ENCODE measurements at places on chromosomes 1 and 21.

- no peak for DNase-seq
Observed at GRCh38 chr1:5576673-5577065, 415.6 kb downstream of the NPHP4 start.

DNA sequence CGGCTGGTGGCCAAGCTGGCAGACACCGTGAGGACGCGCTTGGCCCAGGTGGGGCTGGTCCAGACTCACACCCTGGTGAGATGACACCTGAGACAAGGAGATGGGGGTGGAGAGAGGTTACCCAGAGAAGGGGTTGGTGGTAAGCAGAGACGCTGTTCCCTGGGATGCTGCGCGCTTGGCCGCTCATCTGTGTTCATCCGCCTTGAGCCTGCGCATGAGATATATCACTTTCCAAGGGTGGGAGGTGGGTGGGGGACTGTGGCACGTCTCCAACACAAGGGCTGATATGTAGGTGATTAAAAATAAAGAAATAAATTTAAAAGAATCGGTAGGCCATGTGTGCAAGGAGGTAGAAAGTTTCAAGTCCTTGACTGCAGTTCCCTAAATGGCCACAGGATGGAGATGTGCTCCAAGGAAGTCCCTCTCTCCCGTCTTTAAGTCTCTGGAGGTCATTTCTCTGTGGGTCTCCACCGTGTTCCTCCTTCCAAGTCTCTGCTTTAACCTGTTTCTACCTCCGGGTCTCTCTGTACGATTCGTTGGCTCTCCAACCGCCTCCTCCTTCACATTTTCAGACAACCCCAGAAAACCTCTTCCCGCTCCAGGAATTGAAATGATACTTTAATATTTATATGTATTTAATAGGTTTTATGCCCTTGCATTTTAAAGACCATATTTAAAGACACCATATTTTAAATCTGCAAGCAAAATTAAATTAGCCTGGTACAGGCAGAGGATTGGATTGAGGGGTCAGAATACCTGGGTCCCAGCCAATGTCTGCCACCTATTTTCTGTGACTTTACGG, 4.5 kb downstream of the TTC24 start:
- DNase-seq, result peak; percentile 76

DNA sequence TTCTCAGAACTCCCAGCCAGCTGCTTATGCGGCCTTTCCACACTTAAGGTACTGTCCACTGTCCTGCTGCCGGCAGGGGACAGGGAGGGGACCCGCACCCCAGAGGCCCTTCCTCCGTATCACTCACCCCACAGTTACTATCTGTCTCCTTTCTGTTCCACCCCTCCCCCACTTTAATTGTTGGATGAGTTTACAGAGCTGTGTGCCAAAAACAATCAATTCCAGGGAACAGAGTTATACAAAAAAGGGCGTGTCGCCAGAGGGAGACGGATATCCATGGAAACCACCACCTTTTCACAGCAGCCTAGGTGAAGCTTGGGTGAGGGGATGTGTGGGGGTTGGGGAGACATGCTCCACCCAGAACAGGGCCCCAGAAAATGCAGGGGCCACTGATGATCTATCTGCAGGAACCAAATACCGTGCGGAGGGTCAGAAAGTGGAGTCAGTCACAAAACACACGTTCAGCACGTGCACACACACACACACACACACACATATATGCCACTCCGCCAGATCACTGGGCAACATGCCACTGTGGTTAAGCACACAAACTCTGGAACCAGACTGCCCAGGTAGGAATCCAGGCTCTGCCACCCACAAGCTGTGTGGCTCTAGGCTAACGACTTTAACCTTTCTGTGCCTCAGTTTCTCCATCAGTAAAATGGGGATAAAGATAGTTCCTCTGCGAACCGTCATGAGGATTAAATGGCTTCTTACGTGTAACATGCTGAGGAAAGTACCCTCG, 30.5 kb downstream of the CASZ1 start:
- DNase-seq, result no peak

- no peak for DNase-seq
Observed at GRCh38 chr21:35211782-35212181, 162.7 kb upstream of the RUNX1 start.

DNA sequence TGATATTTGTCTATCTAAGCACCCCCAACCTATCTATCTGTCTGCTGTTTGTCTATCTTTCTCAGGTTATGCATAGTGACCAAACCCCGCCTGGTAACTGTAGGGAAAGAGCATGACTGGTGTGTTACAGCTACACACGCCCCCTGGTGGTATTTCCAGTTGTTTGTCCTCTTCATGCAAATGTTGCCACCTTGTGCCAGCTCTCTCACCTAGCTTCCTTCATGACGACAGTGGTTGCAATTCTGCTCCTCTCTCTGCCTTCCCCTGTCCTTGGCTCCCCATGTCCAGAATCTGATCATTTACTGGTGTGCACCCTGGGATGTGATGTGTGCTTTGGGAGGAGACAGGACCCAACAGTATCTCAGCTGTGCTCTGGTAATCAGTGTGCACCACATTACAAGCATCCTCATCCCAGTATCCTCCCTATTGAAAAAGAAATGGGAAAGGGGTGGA, 8.1 kb upstream of the INKA2 start:
- DNase-seq, result peak; percentile 50

- no peak for DNase-seq
Observed at GRCh38 chr1:36562181-36562685, 79.5 kb upstream of the CSF3R start.

DNA sequence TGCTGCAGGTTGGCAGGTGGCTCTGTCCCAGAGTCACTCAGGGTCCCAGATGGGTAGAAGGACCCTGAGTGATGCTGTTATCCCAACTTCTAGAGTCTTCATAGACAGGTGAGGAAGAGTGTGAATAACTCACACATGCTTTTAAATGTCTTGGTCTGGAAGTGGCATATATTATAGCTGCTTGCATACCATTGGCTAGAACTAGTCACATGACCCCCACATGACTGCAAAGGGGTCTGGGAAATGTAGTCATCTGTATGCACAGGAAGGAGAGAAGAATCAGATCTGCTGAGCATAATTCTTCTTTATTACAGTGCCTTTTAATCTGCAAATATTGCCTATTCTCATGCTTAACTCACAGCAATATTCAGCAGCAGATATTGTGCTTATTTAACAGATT, 28.2 kb upstream of the KLHDC7A start:
- no peak for DNase-seq

DNA sequence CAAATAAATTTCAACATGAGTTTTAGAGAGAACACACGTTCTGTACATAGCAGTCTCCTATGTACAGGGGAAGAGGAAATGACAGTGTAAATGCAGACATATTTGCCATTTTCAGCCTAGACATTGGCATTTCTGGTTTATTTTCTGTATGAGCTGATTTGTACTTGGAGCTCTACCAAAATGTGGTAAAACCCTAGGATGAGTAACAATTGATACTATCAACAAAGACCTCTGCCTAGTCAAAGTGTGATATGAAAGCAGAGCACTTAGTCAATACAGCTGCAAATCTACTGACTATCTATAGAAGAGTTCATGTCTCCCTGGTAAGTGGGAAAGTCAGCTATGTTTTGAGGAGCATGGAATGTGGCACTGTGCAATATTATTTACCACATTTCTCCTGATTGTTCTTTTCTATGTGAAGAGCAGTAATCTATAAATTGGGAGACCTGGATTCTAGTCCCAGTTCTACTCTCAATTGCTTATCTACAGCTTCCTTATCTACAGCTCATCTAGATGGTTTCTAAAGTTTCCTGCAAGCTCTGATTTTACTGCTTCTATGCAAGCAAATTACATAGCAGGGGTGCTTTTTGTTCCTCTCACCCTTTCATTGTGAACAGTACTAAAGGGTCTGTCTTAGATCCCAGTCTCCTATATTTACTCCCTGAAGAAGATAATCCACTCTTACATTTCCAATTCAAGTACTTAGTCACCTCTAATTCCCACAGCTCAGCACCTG, 334.2 kb downstream of the NTNG1 start:
- DNase-seq, result no peak

DNA sequence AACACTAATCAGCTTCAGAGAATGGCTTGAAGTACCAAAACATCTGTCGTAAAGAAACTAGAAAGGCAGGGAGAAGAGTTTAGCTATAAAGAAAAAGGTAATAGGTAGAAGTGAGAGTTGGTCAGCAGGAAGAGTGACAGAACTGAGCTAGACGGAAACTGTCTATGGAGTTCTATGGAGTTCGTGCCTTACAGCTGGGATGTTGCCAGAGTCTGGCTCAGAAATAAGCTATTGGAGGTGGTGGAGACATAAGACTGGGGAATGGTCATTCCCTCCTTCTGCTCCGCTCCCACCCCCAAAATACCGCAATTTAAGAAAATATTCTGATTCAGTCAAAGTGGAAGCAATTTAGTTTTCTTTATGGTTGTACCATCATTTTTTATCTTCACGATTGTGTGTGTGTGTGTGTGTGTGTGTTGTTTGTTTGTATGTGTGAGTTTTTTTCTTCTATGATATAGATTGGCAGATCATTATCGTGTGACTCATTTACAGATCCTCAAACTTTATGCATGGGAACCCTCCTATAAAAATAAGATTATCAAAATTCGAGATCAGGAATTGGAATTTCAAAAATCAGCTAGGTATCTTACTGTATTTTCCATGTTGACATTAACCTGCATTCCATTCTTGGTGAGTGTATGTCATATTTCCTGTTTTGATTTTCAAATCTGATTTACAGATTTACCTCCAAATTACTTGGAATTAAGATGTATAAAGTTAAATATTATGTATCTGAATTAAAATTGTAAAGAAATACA, 79.0 kb downstream of the HSPA13 start:
- no peak for DNase-seq

GRCh38 chr1:199875856-199876255, 151.7 kb upstream of the NR5A2 start:
- DNase-seq, result no peak

DNA sequence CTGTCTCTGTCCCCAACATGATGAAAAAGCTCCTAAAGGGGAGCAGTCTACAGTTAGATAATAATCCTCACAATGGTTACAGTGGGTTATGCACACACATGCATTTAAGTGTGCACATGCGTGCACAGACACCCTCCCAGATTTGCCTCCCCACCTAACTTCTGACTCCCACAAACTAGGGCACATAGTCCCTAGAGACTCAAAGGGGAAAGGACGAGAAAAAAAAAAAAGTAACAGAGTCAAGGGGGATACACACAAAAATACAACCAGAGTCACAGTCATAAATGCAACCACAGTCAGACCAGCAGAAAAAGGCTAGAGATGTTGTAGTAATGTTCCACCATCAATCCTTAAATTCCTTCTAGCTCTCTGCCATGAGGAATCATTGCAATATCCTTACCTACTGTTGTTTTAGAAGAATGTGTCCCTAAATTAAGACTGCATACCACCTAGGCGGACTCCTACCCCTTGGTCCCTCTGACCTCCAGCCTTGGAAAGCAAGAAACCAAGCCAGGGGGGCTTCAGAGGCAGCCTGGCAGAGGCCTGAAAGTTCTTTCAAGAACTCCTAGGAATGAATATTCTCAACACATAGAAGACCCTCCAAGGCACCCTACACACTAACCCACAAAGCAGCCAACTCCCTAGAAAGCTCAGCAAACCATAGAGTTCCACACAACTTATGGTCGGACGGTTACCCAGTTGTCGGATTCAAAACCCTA, 1.3 kb downstream of the CRTC2 start:
- DNase-seq, result no peak

DNA sequence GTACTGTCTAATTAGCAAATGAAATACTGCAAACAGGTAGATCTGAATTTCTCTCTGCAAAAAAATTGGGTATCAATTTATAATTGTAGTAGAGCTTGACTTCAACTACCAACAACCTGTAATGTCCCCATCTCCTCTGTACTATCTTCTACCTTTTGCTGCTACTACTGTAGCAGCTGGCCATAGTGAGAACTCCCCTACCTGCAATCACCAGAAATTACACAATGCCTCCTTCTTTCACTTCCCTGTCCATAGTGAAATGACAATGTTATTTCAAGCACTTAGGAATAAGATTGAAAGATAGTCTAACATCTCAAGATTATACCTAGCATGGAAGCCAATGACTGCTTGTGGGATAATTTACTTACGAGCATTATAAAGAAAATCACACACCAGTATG, 100.4 kb downstream of the ACBD6 start:
- DNase-seq, result no peak
